ENCODE measurements at places on chromosomes 11 and 22.
A peak's percentile ranks its signal among the peaks of the same experiment; 100 is the strongest.

DNA sequence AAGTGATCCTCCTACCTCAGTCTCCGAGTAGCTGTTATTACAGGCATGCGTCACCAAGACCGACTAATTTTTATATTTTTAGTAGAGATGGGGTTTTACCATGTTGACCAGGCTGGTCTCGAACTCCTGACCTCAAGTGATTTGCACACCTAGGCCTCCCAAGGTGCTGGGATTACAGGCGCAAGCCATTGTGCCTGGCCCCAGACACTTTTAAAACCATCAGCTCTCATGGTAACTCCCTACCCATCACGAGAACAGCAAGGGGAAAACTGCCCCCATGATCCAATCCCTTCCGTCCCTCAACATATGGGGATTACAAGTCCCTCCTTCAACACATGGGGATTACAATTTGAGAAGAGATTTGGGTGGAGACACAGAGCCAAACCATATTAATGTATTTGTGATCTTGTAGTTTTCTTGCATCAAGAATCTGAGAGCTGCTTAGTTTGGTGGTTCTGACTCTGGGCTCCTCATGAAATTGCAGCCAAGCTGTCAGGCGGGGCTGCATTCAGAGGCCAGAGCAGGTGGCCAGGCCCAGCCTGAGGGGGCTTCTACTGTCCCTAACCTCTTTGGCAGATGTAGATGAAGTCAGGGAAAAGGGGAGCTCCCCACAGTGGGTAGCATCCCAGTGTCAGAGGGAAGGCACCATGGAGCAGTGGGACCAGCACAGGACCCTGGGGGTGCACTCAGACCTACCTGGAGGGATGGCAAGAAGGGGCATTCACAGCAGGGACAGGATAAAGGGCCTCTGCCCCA is 31.2 kb upstream of the PRAME start:
- DNase-seq: no peak

- no peak for DNase-seq
Observed at GRCh38 chr11:106983261-106983660, 35.0 kb downstream of the GUCY1A2 start.

DNA sequence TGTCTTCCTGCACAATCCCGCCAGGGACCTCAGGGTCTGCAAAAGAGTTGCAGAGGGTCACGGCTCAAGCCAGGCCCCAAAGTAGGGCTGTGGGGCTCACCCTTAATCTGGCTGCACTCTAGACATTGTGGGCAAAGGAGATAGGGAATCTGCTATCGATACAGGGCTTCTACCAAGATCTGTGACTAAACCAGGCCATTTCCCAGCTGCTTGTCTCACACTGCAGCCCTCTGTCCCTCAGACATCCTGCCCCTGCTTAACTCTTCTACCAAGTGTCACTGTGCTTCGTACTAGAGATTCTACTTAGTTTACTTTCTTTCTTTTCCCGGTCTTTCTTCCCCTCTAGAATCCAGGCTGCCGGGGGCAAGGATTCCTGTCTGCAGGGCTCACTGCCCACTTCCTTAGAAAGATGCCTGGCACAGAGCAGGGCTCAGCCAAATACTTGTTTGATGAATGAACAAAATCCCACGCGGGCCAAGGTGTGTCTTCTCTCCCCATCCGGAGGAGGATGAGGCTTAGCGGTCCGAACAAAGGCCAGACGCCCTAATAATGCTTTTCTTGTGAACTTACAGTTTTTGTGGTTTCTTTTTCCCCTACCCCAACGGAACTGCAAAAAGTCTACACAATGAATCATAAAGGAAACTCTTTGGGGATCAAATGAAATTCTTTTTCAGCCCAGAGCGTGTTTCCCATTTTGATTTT is 61.3 kb upstream of the ANO1 start:
- DNase-seq: no peak

GRCh38 chr11:11463405-11463804 is 110.4 kb upstream of the CSNK2A3 start:
- DNase-seq: no peak

GRCh38 chr11:20488352-20488751 is 100.8 kb downstream of the PRMT3 start:
- no peak for DNase-seq

- no peak for DNase-seq
Observed at GRCh38 chr11:103079833-103080232, 12.1 kb downstream of the DCUN1D5 start.

- DNase-seq: no peak
Observed at GRCh38 chr11:78732246-78732645, 157.6 kb upstream of the NARS2 start.

DNA sequence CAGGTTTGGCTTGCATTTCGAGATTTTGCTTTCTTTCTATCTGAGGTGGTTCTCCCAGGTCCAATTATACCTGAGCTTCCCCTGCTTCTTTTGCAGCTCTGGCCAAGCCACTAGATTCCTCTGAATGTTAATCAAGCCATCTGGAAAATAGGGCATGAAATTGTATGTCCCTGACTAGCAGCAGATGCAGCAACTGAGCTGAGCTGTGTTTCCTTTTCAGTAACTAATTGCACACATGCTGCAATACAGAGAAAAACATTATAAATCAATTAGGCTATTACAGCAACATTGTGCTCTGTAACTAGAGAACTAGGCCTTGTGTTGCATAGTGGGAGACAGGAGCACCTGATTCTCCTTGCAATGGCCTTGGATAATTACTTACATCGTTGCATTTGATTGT is 408.3 kb downstream of the ETS1 start:
- no peak for DNase-seq

DNA sequence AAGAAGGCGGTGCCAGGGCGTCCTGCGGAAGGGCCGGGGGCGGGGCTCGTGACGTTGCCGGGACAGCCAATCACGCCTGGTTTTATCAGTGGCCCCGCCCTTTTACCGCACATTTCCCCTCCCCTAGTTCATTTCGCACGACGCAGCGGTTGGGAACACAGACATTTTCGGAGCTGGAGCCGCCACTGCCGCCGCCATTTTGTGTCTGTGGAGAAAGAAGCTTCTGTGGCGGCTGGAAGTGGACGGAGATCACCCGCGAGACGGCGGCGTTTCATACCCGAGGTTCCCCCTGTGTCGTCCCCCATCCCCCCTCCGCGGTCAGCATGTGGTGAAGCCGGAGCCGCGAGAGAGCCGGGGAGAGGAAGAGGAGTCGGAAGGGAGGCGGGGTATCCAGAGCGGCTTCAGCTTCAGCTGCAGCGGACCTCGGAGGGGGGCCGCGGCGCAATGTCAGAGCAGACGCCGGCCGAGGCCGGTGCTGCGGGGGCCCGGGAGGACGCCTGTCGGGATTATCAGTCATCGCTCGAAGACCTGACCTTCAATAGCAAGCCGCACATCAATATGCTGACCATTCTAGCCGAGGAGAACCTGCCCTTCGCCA is at the start of gene PCF11:
TSS of gene PCF11 (plus strand) at position 136 of the 598 bp plus-strand sequence. CDS start at position 445, 309 bp downstream.
- DNase-seq: peak; percentile 92

DNA sequence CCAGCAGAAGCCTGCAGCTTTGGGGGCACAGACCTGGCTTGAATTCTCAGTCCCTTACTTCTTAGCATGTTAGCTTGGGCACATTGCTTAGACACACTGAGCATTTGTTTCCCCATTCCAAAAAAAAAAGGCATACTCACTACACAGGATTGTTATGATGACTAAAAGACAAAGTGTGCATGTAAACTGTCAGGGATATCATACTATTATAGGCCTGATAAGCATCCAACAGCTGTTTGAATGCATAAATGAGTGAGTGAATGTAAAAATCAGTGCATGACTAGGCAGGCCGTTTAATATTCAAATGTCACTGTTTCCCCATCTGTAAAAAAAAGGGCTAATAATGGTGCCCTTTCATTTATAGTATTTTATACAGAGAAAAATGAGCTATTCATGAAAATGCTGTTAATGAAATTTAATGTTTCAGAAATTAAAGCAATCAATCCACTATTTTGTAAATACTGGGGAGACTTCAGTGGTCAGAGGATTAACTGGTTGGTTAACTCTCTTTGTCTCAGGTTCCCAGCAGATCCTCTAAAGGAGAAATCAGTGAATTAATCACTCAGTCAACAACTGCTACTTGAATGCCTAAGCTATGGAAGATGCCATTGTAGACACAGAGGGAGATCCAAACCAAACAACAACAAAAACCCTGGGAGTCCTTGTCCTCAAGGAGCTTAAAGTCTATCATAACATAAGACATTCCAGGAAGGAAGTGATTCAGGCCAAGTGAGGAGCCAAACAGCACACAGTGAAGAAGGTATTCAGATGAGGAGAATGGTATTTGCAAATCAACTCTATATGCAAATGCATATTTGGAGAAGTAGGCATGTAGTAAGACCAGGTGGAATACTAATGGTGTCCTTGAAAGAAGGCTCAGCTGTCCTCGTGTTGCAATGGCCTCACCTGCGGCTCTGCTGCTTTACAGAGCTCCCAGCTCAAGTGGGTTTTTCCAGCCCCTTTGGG is 26.8 kb downstream of the BARX2 start:
- DNase-seq: no peak

GRCh38 chr11:24155792-24156191 is 341.1 kb upstream of the LUZP2 start:
- DNase-seq: no peak
